Stromal cell of bone marrow (primary cell): ENCODE measurements at places on chromosomes 13 and 19.
A peak's percentile ranks its signal among the peaks of the same experiment; 100 is the strongest.

DNA sequence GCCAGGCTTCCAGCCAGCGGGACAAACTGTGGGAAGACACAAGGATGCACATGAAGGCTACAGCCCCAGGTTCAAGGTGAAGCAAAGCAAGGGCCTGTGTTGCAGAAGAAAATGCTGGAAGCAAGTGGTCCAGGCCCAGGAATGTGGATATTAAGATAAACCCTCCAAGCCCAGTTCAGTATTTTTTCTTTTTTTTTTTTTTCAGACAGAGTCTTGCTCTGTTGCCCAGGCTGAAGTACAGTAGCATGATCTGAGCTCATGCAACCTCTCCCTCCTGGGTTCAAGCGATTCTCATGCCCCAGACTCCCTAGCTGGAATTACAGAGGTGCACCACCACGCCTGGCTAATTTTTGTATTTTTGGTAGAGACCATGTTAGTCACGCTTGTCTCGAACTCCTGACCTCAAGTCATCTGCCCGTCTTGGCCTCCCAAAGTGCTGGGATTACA, 4.4 kb downstream of the PRDX2 start:
- no peak for DNase-seq

GRCh38 chr19:46367426-46367825, 20.5 kb downstream of the PPP5C start:
- DNase-seq = no peak

DNA sequence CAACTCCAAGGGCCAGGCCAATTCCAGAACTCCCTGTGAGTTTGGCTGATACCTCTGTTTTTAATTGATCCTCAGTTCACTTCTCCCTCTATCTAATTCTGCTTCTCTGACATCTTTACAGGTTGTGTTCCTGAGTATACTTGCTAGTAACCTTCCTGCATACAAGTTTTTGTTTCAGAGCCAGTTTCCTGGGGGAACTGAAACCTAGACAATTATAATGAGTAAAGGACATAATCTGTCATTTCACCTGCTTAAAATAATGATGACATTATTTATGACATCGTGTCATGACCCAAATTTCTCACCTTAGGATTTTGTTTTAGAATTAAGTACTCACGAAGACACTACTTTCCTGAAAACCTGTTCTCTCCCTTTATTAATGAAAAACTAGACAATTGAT, 12.5 kb upstream of the MYCBP2 start:
- DNase-seq = no peak

GRCh38 chr13:76048675-76049375, 412.7 kb downstream of the LMO7 start:
- no peak for DNase-seq

GRCh38 chr19:45349430-45349941, 8.9 kb downstream of the KLC3 start:
- DNase-seq = no peak

- DNase-seq = no peak
These were observed 32.4 kb downstream of the GPX4 start for GRCh38 chr19:1136201-1136600.

- no peak for DNase-seq
These were observed 284.8 kb downstream of the RBM26 start for GRCh38 chr13:79121286-79121685.

- no peak for DNase-seq
These were observed 7.4 kb downstream of the MLLT1 start for GRCh38 chr19:6272411-6272791.

GRCh38 chr13:113668491-113668971, 1.5 kb downstream of the GRK1 start:
- DNase-seq = no peak

DNA sequence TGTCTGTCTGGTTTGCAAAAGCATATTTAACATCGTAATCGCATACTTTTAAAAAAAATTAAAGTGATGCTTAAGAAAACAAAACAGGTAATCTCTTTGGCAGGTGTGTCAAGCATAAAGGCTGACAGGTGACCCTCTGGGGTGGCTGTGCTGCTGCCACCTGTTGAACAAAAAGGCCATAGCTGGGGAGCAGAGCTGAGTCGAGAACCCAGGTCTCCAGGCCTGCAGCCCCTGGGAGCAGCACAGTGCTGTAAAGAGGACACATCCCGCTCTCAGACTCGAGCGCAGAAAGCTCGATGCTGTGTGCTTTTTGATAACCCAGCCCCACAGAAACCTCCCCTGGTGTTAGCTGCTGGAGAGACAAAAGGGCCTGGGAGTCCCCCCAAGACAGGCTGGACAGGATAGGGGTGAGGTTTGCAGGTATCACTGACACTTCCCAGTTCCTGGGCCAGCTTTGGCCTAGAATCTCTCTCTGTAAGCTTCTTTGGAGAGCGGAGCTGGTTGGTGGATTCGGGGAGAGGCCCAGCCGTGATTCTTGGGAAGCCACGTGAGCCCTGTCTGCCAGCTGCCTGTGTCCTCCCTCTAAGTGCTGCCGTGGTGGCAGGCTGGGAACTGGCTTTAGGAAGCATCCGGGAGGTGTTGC, 66.9 kb downstream of the C13orf42 start:
- DNase-seq = no peak

DNA sequence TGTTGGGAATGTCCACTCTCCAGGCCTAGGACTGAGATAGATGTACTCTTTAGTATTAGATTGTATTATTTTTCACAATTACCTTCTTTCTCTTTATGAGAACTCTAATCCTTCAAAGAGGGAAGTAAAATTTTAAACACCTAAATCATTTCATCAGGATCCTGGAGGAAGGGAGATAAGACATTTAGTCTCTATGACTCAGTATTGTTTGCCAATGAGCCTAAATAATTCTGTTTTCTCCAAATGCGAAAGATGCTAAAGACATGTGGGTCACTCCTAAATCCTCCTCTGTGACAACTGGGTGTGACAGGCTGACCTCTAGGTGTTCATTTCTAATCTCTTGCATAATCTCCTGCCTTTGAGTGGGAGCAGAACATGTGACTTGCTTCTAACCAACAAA, 1736.6 kb upstream of the MIR17HG start:
- no peak for DNase-seq

DNA sequence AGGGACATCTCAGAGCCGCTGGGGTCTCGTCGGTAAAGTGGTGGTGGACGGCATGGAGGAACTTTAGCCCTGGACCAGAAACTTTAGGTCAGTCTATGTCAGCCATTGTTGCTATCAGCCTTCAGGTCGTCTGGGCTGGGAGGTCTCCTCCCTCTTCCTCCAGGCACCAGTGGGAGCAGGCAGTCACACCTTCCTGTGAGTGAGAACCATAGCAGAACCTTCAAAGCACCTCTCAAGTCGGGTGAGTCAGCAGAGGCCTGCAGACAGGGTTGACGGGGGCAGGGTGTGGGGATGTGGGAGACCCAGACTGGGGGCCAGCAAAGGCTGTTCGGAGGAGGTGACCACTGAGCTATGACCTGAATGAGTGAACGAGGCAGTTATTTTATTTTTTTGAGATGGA, 15.4 kb upstream of the SBNO2 start:
- DNase-seq = no peak

DNA sequence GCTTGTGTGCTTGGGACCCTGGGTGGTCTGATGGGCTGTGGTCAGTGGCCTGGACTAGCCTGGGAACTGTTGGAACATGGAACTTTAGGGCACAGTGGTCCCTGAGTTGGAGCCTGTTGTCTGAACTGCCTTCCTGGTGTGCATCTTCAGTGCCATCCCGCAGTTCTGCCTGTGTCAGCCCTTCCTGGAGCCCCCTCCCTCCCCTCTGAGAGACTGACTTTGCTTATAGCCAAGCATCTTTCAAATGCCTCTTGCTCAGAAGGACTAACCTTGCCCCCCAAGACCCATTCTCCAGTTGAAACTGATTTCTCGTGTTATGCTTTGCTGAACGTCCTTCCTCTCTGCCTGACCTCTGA, 14.3 kb downstream of the MAU2 start:
- DNase-seq = no peak

GRCh38 chr13:91417660-91418325, 19.4 kb downstream of the GPC5 start:
- no peak for DNase-seq

DNA sequence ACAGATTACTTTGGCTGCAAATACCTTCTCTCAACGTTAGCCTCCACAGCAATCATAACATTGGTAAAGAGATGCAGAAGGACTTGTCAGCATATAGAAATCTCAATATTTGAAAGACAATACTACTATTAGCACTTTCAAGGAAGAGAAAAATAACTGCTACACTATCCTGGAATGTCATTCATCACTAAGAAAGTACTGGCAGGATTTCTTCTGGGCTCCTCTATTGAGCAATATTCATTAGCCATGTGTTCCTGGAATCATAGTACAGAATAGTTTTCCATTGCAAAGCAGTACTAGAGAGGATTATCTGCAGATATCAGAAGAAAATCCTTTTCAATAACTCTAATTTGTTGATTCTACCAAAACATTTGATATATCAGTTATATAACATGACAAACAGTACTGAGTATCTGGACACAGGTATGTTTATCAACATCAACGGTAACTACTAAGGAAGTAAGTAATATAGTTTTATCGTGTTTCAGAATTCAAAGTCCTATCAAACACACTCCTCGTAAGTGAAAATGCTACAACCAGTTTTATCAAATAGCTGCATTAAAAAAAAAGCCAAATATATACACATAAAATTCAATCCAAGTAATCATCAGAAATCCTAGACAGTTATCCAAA, 27.3 kb downstream of the INTS6 start:
- peak; percentile 54 for DNase-seq

- no peak for DNase-seq
These were observed 990 bp downstream of the LMTK3 start for GRCh38 chr19:48510421-48511268.

DNA sequence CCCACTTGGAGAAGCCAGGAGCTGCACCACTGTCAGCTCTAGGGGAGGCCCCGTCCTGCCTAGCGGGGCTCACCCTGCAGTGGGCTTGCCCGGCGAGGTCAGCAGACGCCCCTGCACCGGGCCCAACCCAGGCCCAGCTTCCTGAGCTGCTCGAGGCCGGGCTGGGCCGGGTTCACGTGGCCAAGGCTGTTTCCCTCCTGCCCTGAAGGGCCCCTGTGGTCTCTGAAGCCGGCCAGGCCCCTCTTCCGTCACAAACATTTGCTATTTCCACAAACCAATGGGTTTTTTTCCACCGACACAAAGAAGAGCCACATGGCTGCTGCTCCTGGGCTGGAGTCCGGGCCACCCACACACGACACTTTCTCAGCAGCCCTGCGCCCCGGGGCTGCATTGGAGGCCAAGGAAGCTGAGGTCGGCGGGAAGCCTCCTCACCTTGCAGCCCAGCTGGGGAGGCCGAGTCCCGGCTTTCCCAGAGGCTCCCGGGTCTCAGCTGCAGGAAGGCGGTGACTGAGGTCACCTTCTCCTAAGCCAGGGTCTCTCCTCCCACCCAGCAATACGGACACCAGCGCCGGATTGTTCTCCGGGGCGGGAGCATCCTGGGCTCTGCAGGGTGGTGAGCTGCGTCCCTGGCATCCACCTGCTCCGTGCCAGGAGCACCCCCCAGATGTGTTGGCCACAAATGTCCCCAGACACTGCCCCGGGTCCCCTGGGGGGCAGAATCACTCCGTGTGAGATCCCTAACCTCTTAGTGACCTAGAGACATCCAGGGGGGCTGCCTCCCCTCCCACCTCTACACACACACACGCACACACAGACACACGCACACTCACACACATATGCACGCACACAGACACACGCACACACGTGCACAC, 80.5 kb downstream of the GADD45B start:
- no peak for DNase-seq

DNA sequence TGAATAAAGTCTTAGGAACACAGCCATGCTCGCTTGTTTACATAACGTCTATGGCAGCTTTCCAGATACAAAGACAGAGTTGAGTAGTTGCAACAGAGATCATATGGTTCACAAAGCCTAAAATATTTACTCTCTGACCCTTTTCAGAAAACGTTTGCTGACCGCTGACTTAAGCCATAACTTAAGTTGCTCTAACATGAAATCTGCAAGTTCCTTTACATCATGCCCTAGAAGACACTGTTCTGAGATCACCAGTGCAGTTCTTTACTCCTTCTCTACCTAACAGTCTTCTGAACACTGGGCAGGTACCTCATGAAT, 166.4 kb downstream of the DCLK1 start:
- DNase-seq = no peak

- no peak for DNase-seq
These were observed at the start of gene TEX101 for GRCh38 chr19:43414554-43414953. TSS of gene TEX101 (plus strand) at chr19:43414890. CDS start at chr19:43415920, 1,030 bp downstream.

DNA sequence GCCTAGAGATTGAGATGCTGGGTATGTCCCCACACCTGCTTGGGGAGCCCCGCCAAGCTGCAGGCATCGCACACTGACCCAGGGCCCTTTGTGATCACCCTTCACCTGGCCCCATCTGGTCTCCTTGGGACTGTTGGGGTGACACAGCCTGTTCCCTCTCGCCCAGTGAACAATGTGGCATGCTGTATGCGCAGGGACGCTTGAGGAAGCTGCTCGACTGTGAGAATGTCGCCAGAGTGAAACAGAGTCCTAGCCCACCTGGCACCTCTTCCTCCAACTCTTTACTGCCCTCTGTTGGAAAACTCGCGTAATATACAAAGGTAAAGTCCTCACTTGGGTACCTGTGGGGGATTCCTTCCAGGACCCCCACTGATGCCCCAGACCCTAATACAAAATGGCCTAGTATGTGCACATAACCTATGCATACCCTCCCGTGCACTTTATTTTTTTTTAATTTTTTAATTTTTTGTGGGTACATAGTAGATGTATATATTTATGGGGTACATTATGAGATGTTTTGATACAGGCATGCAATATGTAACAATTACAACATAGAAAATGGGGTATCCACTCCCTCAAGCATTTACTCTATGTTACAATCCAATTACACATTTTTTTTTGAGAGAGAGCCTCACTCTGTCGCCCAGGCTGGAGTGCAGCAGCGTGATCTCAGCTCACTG, 9.0 kb downstream of the BLOC1S3 start:
- DNase-seq = no peak

- no peak for DNase-seq
These were observed 41.4 kb downstream of the CEBPG start for GRCh38 chr19:33414667-33415605.

DNA sequence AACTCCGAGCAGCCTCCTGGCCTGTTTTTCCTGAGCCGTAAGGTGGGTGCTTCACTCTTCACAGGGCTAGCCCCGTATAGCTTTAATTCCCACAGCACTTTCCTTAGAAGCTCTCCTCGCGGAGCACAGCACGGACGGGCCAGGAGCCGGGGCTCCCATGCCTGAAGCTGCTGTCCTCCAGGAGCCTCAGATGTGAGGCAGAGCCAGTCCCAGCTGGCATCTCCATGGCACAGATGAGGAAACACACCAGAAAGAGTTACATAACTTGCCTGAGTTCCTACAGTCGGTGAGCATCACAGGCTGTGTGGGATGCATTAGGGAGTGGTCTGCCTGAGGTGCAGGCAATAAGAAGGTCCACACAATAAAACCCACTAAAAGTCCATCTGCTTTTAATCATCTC, 118.5 kb downstream of the ATP8A2 start:
- DNase-seq = no peak

- DNase-seq = no peak
These were observed 9.5 kb downstream of the RASL11A start for GRCh38 chr13:27280009-27280656.

GRCh38 chr13:77693449-77693940, 4.0 kb upstream of the SLAIN1 start:
- no peak for DNase-seq
